ENCODE measurements at places on chromosomes 11 and 22. TPM values are rescaled to one million over a fixed set of nuclear protein-coding genes. Genes with fewer than 3 reads are reported as not detected.

CCDC88B gene
- total RNA-seq, result 1.0 TPM

USH1C gene
- not detected for total RNA-seq

SMC1B gene
- not detected for total RNA-seq

ART5 gene
- total RNA-seq, result 0.52 TPM

CATSPER1 gene
- not detected for total RNA-seq

CYTH4 gene
- 0.39 TPM for total RNA-seq

ZNF70 gene
- 4.5 TPM for total RNA-seq
